ENCODE measurements at places on chromosomes 6 and 20.

GRCh38 chr20:8118039-8118438 is 14.0 kb upstream of the PLCB1 start:
- DNase-seq, result no peak

GRCh38 chr6:43757966-43758616 is 11.9 kb upstream of the VEGFA start:
- DNase-seq, result no peak

- DNase-seq, result no peak
Observed at GRCh38 chr6:168231393-168231957, 88.1 kb downstream of the DACT2 start.

DNA sequence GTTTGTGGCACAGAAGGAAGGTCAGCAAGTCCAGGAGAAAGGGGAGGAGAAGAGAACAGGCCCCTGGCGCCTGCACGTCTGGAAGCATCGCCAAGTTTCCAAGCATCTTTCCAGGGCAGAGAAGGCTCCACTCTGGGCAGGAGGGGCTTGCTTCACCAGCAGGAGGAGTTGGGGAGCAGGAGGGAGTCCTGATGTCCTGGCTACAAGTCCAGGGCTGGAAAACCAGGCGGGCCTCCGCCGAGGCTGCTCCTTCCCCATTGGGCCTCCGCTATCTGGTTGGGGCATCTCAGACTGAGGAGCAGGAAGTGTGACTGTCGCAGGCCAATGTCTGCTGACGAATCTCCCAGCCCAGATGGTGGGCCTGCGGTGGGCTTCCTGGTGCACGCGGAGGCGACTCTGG is 421.9 kb downstream of the PREX1 start:
- DNase-seq, result no peak

DNA sequence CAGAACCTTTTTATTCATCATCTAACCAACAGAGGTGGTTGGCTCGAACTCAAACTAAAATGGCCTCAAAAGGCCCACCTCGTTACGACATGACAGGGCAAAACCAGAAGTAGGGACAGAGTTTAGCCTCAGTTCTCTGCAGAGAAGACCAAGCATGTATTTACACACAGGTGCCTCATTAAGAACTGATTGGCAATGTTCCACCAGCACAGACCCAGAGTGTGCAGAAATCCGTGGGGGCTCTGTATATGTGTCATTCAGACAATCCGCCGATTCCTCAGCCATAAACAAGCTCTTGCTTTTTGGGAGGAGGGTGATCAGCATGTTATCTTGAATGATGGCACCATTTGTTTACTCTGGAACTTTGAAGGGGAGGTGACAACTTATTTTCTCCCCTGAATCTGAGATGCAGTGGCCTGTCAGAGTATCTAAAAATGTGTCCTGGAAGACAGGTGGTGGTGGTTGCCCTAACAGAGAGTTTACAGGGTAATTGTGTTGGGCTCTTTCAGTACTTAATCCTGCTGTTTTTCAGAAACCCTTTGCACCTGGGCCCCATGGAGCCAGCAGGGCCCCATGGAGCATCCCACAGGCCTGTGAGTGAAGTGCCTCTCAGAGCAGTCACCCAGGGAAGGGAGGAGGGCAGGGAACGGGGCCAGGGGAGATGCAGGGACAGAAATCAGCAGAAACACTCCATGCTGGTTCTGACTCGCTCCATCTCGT is 29.1 kb upstream of the C20orf203 start:
- no peak for DNase-seq

DNA sequence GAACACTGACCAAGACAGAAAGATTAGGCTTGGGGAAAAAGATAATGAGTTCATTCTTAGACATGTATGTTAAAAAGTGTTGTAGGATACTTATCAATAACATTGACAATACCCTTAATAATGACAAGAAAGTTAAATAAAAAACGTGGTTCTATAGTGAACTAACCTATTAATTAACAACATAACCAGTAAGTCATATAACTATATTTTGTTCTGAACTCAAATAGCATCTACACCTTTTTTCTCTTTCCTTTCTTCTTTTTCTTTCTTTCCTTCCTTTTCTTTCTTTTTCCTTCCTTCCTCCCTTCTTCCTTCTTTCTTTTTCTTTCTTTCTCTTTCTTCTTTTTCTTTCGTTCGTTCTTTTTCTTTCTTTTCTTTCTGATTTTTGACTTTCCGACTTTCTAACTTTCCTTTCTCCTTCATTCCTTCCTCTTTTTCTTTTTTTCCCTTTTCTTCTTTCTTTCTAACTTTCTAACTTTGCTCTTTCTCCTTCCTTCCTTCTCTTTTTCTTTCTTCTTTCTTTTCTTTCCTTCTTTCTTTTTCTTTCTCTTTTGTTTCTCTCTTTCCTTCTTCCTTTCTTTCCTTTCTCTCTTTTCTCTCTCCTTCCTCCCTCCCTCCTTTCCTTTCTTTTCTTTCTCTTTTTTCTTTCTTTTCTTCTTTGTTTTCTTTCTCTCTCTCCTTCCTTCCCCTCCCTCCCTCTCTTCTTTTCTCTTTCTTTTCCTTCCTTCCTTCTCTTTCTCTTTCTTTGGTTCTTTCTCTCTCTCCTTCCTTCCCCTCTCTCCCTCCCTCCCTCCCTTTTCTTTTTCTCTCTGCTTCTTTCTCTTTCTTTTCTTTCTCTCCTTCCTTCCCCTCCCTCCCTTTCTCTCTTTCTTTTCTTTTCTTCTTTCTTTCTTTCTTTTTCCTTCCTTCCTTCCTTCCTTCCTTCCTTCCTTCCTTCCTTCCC is 24.6 kb downstream of the PRSS35 start:
- DNase-seq, result no peak

GRCh38 chr6:41683523-41684310 is 45.4 kb downstream of the MDFI start:
- DNase-seq, result peak; percentile 69

DNA sequence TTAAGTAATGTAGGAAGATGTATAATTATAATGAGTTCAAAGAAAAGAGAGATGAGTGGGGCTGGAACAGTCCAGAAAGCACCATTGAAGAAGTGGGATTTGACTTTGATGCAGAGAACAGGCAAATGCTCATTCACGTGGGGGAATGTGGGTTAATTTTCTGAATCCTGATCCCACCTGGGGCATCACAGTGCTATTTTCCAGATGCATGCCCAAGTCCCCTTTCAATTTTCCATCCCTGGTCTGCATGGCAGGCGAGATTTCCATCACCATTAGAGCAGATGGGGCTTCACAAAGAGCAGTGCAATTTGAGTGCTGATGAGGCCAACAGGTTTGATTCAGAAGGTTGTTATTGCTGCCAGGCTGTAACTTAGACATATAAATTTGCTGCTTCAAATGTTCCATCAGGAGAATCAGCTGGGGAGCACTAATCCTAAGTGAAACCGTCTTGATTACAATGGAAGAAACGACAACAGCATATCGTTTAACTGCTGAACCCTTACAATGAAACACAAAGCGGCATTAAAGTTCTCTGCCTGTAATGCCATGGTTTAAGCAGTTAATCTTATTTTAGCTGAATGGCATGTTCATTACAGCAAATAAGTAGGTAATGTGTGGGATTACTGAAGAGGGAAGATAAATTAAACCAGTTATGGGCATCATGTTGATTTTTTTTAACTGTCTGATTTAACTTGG is 45.2 kb downstream of the OSTM1 start:
- no peak for DNase-seq

DNA sequence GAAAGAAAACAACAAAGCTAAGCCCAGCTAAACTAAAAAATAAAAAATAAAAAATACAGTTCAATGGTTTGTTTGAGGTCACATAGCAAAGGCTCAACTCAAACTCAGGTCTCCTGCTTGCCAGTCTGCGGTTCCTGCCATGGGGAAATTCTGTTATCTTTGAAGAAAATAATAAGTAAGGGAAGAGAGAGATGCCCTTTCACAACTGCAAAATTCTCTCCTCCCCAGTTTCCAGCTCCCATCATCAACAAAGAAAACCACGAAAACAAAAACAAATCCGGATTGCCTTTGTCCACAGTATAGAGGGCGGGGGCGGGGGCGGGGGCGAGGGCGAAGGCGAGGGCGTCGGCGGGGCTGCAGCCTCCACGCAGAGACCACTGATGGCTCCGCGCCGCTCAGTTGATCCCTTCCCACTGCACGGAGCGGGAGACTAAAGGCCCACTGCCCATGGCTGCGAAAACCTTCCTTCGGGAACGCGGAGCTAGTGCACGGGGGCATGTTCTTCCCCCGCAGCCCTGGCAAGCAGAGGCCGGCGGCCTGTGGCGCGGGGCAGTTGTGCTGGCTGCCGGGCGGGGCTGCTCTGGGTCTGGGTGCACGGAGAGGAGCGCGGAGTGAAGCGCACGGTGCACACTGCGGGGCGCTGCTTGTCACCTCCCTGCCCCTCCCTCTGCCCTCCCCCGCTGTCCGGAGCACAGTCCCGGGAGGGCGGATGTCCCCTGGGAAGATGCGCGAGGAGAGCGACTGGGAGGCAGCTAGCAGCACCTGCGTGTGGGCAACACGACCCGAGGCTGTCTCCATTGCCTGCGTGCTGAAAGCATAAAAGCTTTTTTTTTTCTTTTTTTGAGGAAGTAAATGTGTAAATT is 54.1 kb upstream of the TPD52L1 start:
- DNase-seq, result no peak

DNA sequence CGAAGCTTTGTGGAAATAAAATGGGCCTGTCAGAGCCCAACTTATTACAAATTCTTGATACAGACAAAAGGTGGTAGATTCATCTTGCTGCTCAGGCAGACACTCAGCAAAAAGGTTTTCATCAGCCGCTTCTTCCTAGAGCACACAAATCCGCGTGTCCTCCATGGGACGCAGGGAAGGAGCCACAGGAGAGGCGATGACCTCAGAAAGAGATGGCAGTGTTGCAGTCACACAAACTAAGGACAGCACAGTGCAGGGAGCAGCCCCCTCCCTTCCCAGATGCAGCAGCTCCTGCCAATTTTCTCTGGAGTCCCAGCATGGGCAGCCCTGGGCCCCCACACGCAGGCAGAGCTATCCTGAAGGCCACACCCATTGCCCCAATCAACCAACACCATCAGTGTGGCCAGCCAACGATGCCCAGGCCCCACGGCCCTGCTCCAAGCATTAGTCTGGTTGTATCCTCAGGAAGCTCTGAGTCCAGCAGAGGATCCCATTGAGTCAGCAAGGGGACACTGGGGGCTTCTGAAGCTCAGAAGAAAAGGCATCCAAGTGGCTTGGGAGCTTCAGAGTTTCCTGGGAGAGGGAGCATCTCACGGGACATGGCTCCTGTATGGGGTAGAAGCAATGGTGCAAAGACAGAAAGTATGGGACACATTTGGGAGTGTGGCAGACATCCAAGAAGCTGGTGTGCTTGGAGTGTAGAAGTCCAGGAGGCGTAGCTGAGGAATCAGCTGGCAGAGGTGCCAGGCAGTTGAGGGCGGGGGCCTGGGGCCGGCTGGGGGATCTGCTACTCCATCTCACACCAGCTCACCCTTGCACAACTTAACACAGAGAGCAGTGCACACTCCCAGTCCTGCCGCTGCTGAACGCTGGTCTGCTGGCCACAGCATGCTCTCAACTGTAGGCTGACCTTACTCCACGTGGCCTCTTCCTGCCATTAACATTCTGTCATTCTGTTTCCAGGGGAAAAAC is 142.1 kb upstream of the CST7 start:
- DNase-seq, result no peak

- no peak for DNase-seq
Observed at GRCh38 chr6:127690092-127690491, 113.1 kb downstream of the C6orf58 start.

- no peak for DNase-seq
Observed at GRCh38 chr6:85405175-85405852, 44.6 kb upstream of the NT5E start.

DNA sequence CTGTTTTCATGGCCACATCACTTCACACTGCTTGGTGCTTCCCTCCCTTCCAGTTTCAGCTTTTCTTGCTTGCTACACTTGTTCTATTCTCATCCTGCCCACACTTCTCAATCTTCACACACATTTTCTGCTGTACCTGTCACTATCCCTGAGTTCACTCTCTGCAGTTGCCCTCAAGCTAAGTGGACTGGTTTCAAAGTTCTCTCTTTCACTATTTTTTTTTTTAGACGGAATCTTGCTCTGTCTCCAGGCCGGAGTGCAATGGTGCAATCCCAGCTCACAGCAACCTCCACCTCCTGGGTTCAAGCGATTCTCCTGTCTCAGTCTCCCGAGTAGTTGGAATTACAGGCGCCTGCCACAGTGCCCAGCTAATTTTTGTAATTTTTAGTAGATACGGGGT is 130.6 kb upstream of the FAM83B start:
- DNase-seq, result no peak

GRCh38 chr20:32891491-32891890 is 32.8 kb downstream of the EFCAB8 start:
- no peak for DNase-seq

DNA sequence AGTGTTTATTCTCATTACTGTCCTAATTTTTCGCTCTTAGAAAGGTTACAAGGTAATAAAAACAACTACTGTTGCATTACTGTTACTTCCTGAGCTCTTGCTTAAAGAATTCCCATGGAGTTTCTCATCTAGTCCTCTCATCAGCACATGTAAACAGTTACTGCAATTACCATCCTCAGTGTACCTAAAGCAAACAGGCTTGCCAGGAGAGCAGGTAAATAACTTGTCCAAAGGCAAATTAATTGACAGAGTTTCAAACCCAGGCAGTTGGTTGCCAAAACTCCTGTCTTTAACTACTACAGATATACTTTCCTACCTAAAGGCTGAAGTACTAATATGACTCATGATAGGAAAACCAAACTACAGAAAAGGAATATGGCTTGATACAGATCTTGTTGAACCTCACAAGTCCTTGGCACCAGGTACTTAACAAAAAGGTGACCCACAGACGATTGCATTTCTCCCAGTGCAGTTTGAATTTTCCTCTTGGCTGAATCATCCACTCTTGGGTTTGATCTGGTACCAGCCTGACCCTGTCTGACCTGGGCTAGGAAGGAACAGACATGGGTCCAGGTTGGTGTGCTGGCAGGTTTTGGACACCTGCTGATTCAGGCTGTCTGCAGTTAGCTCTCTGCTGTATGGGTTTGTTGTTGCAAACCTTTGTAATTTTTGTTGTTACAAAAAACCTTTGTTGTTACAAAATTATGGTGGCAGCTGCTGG is 153.0 kb downstream of the CFAP61 start:
- no peak for DNase-seq

DNA sequence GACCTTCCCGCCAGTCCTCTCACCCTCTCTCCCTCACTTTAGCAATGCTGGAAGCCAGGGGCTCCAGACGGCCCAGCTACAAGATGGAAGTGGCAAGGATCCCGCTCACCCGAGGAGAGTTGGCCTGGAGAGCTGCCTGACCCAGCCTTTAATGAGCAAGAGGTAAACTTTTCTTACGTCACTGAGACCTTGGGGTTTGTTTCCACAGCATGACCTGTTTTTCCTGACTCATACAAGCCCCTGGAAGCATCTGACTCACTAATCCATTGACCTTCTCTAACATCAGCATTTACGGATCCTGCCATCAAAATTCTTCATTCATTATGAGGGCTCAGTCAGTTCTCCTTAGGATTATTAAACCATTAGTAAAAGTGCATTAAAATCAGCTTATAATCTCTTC is 120.4 kb downstream of the MYLK4 start:
- no peak for DNase-seq

DNA sequence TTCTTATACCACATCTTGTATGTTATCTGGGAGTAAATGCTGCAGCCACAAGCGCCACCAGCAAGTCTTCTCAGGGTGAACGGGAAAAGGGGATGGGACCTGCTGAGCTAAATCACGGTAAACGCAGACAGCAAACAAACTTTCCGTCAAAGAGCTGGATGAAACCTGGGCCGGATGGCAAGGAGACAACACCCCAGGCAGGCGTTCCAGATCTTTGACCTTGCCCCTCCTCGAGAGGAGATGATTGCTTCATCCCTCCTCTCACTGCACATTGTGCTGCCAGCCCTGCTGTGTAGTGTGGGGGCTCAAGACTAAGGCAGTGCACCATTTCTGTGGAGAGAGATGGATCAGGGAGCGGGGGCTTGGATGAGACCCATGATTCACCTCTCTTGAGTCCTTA is 9.8 kb downstream of the RAET1E start:
- no peak for DNase-seq

GRCh38 chr6:157667211-157668008 is 155.6 kb upstream of the SNX9 start:
- no peak for DNase-seq
